CD4-positive, alpha-beta T cell treated with Interleukin-2 at 100 ng/mL for 4 hours (primary cell): ENCODE measurements at places on chromosomes 6 and 20.

GRCh38 chr6:40552941-40553340 lies 34.2 kb downstream of the LRFN2 start:
- DNase-seq, result no peak

- DNase-seq, result no peak
Observed at GRCh38 chr20:363319-364078, 16.6 kb downstream of the NRSN2 start.

DNA sequence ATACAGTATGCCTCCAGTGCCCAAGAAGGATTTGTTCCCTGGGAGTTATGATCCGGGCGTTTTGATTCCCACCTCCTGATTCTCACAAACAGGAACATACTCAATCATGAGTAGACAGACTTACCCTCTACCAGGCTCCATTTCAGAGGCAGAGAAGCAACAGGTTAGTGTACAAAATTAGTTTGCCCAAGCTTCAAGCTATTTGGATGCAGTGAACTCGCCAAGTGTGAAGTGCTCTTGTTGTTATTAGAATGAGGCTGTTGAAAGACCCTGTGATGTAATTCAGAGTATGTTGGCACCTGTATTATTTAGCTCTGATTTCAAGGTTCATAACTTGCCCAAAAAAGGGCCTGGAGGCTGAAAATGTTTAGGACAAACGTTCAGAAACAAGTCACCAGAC lies 247.0 kb downstream of the PHACTR1 start:
- no peak for DNase-seq

DNA sequence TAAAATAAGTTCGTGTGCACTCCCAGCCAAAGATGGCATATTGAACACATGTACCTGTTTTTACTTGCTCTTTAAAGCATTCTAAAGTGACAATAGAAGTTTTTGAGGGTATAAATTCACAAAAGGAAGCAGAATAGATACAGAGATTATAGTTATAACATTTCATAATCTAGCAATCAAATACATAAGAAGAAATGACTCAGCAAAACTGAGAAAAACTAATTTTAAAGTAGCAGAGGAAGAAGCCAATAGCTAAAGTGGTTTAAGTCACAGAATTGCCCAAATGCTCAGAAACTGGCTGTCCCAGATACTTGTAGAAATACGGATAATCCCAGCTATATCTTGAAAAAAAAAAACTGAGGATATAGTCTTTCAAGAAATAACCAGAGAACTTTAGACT lies 49.2 kb upstream of the TBC1D32 start:
- DNase-seq, result no peak

DNA sequence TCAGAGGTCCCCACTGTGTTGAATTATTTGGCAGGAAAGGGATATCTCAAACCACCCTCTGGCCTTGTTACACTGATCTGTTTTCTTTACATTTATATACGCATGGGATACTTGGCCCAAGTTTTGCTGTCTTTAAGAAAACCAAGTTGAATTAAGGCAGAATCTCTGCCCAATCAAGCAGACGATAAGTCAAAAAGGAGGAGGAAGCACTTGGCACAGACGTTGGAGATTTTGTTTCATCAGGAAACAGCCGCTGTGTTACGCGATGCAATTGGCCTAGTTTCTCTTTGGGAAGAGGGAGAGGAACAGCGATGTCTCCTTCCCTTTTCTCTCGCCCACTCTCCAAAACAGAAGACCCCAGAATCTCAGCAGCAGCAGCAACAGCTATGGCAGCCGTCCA lies 20.2 kb upstream of the NAA20 start:
- DNase-seq, result no peak

DNA sequence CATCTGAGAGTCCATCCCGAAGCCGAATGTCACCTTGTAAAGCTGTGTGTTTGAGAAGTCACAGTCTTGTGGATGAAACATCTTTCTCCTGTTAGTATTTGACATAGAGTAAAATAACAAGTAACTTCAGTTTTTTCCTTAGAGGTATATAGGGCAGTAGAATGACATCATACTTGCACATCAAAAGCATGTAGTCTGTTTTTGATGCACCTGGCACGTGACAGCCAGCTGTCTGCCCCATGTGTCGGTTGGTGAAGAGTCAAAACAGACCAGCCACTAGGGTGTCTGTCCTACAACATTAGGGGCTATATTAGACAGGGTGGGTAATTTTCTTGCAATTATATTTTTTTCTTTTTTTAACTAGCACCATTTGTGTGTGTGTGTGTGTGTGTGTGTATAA lies 70.2 kb downstream of the SNX9 start:
- peak; percentile 33 for DNase-seq

- no peak for DNase-seq
Observed at GRCh38 chr6:137685798-137686375, 181.2 kb upstream of the TNFAIP3 start.

DNA sequence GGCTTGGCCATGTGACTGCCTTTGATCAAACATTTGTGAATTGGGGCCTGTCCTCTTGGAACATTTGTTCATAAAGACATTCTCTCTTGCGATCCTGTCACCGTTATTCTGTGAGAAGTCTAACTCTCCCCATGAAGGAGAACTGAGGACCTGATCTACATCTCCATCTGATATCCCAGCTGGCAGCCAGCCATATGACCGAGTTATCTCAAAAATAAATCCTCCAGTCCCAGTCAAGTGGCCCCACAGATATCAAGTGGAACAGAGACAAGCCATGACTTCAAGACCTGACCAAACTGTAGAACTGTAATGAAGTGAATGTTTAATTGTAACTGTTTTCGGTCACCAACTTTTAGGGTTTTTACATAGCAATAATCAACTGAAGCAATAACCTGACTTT lies 25.7 kb downstream of the SNX3 start:
- no peak for DNase-seq

- no peak for DNase-seq
Observed at GRCh38 chr20:23436681-23437080, 2.8 kb upstream of the CSTL1 start.

DNA sequence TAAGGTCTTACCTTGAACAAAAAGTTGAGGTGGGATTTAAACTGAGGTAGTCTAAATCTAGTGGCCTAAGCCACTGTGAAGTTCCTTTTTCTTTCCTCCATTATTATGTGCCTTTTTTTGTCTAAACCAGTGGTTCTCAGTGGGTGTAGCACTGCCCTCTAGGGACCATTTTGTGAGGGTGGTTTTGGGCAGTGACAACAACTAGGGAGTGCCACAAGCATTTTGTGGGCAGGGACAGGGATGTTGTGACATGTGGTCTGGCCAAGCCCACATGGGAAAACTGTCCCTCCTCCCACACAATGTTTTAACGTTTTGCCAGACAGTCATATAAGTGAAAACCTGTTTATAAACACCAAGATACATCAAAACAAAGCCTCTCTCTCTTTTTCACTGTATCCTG lies 899.4 kb upstream of the FLRT3 start:
- DNase-seq, result no peak
